ENCODE measurements at places on chromosomes 12 and 14. TPM values are rescaled to one million over a fixed set of nuclear protein-coding genes. Genes with fewer than 3 reads are reported as not detected.

CLEC4A gene
- 1.6 TPM for total RNA-seq

AHNAK2 gene
- total RNA-seq, result not detected

LHX5 gene
- total RNA-seq, result not detected

COX8C gene
- not detected for total RNA-seq

IAPP gene
- not detected for total RNA-seq

DAO gene
- total RNA-seq, result not detected

RIMBP2 gene
- not detected for total RNA-seq

PLA2G1B gene
- total RNA-seq, result not detected

KRT80 gene
- total RNA-seq, result not detected

HSPA2 gene
- total RNA-seq, result 14.9 TPM

EMP1 gene
- total RNA-seq, result 0.64 TPM

KERA gene
- total RNA-seq, result not detected

PLEKHG7 gene
- 23.2 TPM for total RNA-seq

TMEM229B gene
- total RNA-seq, result 4.2 TPM

SNRNP35 gene
- total RNA-seq, result 58.2 TPM

SAMD15 gene
- total RNA-seq, result 1.00 TPM

FSCB gene
- total RNA-seq, result not detected

Data from B cell (primary cell).